Globus pallidus (tissue), 1 donor: ENCODE measurements at places on chromosomes 2 and 18.

DNA sequence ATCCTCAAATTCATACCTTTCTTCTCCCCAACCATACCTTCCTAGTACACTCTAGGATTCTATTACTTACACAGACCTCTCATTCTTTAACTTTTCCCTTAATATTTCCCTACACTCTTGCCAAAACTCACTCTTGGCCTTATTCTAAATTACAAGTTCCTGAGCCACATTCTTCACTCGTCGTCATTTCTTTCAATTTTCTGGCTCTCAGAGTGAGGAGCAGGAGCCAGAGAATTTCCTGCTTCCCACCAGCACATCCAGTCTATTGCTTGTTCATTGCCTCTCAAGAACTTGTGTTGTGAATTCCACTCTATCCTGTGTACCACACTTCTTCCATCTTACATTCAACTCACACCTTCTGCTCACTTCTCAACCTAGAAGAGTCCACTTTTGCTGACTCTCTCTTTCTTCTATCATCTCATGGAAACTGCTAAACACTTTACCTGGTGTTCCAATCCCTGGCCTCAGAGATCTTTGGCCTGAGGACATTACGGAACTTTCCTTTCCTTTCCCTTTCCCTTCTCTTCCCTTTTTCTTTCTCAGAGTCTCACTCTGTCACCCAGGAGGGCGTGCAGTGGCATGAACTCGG lies 171.6 kb downstream of the PLCL1 start:
- DNase-seq, result no peak

DNA sequence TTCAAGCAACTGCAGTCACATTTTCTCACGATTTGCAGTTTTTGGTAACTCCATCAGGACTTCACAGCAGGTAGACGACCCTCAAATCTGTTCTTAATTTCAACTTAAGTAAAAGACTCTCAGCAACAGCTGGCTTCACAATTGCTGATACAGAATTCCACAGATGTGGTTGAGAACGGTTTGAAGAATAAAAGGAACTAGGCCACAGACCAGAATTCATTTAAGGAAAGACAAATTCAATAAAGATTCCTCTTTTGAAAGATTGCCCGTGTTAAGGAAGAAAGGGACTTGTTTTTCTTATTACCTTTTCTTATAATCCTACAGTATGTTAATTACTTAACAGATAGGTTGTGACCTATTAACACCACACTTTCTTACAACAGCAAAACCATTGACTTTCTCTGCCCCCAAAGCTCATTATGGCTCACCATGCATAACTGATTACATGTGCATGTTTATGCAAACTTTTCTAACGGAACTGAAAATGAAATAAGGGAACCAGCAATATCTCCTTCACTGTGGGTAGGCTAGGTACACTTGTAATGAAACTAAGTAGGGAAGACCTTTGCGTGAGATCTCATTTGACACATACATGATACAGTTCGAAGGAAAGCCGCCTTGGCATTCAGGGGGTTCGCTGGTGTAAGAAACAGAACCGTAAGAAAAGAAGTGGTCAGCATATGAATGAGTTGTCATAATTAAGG lies 4.7 kb upstream of the ZNF516 start:
- DNase-seq, result no peak

GRCh38 chr2:30932870-30933269 lies 125.6 kb upstream of the CAPN13 start:
- no peak for DNase-seq

DNA sequence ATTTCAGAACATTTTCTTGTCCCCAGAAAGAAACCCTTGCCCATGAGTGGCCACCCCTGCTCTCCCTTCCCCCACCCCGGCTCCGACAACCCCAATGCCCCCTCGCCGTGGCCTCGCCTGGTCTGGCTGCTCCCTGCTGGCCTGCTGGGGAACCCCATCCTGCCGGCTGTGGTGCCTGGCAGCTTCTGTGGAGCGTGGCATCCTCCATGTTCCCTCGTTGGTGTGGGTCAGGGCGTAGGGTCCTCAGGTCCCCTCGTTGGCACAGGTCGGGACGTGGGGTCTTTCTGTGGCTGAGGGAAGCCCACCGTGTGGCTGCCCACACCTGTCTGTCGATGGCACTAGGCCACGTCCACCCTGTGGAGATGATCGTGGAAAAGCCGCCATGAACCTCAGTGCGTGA lies 61.9 kb downstream of the NFATC1 start:
- no peak for DNase-seq

DNA sequence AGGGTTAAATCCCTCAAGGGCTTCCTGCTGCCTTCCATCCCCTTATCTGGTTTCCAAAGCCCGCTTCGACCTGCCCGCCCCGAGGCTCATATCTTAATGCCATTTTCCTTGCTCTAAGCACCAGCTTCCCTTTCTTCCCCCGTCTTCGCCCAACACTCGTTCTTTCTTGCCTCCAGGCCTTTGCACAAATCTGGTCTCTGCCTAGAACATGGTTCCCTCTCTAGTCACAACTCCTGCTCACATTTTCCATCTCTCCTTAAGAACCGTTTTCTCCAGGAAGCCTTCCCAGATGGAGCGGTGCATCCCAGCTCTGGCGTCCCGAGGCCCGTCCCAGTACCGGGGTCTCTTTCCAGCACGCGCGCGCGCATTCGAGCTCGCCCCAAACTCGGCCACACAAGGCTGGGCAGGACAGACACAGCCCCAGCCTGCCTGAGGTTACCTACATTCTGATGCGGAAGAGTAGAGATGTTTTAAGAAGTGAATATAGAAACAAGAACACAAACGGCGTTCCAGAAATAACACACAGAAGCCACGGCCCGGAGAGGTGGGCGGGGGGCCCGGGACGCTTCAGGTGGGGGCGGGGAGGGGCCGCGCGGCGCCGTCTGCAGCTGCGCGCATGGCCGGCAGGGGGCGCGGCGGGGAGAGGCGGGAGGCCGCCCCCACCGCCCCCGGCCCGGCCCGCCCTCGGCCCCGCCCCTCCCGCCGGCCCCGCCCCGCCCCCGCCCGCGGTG lies at the start of gene DGKD:
Gene DGKD (plus strand): TSS at position 726 of the 731 bp plus-strand sequence. CDS start 25 bp downstream, outside the sequence.
- peak; percentile 59 for DNase-seq

DNA sequence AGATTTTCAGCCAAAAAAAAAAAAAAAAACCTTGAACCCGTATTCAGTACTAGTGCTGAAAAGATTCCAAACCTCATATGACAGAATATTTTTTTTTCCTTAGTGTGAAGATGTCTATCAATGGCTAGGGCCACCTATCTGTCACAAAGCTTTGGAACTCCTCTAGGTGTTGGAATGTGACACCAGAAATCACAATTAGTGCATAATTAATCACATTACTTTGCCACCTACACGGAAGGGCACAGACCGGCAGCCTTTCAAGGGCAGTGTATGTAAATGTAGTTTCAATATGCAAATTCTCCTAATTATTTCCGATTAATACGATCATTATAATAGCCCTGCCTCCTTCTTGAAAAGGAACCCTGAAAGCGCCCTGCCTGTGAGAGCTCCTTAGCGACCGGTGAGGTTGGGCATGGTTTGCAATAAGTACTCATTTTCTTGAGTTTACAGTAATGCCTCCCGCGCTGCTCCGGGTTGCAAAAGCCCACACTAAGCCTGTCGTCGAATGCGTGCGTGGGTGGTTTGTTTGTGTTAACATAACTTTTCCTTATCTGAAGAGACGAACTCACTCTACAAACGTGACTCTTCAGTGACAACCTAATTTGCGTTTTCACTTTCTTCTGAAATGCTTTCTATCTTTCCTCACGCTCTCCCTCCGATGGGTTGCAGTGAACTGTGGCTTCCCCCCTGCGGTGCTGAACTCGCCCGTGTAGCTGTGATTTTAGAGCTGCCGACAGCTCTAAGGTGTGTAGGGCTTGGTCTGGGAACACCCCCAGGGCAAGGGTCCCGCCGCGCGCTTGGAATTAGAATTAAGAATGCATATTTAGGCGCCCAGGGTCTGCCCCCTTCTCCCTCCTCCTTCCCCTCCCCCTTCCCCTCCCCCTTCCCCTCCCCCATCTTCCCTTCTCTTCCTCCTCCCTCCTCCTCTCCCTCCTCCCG lies 765 bp upstream of the ID2 start:
- peak; percentile 72 for DNase-seq

GRCh38 chr2:98891591-98891990 lies 44.4 kb downstream of the CRACDL start:
- DNase-seq, result no peak

GRCh38 chr2:197997083-197997541 lies 192.7 kb downstream of the PLCL1 start:
- DNase-seq, result no peak

DNA sequence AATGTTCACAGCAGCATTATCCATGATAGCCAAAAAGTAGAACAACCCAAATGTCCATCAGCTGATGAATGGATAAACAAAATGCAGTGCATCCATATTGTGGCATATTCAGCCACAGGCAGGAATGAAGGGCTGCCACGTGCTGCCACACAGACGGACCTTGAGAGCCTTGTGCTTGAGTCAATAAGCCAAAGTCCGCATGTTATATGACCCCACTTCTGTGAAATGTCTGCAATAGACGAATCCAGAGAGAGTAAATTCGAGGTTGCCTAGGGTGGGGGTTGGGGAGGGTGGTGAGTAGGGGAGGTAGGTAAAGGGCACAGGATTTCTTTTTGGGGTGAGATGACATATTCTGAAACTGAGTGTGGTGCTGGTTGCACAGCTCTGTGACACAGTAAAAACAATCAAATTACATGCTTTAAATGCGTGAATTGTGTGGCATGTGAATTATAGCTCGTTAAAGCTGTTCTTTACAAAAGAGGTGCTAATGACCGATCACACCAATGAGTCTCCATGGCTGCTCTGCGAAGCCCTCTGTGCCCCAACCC lies 38.9 kb upstream of the LDLRAD4 start:
- DNase-seq, result no peak

DNA sequence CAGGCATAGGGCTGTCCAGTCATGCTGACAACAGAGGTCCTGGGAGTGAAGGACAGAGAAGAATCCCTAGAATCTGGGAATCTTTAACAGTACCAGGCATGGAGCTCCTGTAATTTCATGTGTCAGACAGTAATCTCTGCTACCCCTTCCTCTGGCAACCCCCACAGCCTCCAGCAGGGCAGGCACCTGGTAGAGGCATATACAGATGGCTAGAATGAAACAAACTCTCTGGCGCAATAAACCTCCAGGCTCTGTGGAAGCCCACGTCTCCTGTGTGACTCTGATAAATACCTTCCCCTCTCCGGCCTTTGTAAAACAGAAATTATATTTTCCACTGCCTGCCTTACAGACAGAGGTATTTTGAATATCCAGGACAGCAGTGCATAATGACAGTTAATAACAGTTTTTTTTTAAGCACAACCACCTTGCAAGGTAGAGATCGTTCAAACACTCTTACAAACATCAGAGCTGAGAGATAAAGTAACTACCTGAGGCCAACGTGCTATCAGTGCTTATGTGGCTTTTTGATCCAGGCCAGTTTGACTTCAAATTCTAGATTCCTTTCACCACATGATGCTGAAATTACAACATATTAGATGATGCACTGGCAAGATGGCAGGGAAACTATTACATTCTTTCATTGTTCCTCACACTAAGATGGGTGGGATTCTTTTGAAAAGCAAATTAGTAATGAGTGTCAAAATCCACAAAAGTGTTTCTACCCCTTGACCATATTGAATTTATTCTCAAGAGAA lies 47.7 kb upstream of the TMEM247 start:
- no peak for DNase-seq

GRCh38 chr2:17830053-17831034 lies 14.1 kb downstream of the MSGN1 start:
- DNase-seq, result peak; percentile 58

GRCh38 chr2:148909114-148909513 lies 34.1 kb downstream of the KIF5C start:
- peak; percentile 70 for DNase-seq

DNA sequence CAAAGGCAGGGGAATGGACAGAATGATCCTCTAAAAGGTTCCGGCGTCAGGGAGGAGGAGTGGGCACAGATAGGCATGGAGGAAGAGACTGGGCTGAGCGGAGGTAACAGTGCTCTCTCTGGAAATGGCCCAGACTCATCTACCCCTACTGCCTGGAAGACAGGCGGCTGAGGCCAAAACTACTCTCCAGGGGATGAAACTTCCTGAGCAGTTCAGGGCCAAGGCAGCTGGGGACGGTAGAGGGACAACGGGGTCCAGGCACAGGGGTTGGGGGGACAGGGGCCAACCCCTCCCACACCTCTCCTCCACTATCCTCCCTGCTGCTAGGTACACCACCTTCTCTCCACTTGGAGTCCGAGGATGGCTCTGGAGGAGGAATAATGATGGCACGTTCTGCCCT lies 94.3 kb downstream of the TNS1 start:
- no peak for DNase-seq

DNA sequence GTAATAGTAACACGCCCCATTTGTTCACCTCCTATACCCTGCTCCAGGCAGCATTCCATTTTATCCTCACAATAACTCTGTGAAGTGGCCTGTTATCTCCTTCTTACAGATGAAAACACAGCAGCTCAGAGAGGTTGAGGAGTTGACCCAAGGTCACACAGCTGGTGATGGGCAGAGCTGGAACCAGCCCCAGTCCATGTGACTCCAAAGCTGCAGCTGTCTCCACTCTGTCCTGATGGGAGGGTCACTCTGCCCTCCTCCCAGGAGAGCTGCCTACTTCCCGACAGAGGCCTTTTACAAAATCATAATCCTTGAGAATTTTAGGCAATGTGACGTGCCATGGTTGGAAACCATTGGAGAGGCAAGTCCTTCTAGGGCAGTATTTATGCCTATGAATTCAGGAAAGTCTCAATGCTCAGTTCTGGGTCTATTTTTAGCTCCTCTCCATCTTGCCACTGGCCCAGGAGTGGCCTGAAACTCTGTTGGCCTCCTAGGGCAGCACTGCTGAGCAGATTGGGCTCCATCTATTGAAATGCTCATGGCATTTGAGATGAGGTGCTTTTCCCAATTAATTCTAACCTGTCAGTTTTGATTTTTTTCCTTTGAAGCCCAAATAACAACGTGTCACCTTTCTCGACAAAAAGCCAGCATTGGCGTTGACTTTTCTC lies 162.0 kb upstream of the MSH6 start:
- no peak for DNase-seq

DNA sequence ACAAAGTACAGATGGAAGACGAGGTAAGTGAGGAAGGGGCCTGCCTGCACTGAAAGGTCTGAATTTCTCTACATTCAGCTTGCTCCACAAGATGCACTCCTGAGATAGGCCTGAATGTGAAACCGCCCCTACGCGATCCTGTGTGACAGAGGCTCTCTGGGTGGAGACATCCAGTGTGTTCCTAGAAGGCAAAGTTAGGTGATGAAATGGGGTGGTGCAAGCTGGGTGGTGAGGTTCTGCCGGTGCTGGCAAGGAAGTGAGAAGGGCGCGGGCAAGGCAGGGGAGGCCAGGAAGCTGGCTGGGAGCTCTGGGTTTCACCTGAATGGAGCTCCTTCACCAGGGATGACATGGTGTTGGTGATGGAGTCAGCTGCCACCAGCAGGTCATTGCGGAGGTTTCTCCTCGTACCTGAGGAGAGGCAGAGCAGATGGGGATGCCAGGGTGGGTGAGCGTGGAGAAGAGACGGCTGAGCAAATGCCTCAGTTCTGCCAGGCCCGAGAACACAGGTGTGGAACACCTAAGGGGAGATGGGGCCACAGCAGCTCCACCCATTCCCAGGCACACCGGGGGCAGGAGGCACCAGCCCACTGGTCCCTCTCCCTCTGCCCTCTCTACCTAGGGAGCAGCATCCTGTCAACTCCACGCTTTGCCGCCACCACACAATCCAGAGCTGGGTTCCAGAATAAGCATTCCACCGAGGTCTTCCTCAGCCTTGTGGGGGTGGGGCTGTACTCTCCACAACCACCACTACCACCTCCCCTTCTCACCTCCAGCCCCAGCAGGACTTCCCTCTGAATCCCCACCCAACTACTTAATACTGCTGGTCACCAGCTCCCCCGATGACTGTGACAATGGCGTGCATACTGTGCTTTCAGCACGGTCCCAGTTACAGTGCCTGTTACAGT lies 45.5 kb upstream of the DNMT3A start:
- DNase-seq, result no peak
